SJCRH30 (cell line): ENCODE measurements at places on chromosomes 6 and 20. TPM values are rescaled to one million over a fixed set of nuclear protein-coding genes. Genes with fewer than 3 reads are reported as not detected.

DNA sequence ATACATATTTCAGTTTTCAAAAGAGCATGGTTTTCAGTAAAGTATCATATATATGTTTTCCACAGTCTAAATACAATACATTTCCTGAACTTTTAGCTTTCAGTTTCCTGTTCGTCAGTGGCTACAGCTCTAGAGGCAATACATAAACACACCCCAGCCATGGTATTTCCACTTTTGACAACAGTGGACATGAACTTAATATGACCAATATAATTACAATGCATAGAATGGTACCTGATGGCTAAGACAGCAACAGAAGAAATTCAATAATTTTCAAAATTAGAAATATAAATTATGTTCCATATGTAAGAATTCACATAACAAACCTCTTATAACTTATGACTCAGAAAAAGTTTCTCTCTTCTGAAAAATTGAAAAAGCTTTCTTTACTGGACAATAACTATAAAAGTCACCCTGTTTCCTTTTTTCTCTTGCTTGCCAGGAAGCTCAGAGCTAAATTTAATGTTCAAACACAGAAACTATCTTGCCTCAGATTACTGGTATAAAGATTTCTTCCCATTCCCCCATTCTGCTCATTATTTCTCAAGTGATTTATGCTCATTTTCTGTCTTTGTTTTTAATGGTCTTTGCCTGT lies 19.2 kb downstream of the FKBP5 start:
- H3K4me1 ChIP-seq, result no peaks in the 10 kb centered on the region
- H3K27me3 ChIP-seq, result no peaks in the 10 kb centered on the region
- H3K36me3 ChIP-seq, result no peaks in the 10 kb centered on the region

DNA sequence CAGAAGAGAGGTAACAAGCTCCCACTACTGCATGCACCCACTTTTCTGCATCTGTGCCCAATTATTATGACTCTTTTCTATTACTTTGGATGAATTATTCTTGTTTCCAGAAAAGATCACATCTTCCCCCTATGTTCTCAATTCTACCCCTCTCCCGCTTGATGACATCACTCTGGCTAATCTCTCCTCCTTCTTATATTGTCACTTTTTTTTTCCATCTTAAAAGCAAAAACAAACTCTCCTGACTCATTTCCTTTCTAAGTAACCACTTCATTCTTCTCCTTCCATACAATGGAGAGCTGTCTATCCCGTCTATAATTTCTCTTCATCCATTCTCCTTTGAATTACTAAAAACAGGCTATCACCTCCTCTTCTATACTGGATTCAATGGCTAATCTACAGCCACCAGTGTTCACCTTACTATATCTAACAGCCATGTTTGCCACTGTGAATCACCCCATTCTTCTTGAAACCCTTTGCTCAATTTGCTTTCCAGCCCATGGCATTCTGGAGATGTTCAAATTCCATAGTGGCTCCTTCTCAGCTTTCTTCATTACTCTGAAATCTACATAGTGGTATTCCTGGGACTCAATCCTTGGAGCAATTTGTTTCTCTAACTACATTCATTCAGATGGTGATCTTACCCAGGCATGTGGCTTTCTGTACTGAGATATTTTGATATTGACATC lies 378.4 kb downstream of the ARHGAP18 start:
- no peak for DNase-seq
- H3K27me3 ChIP-seq, result no peaks in the 10 kb centered on the region
- H3K27ac ChIP-seq, result no peak overlapping the region
- H3K4me1 ChIP-seq, result no peaks in the 10 kb centered on the region

GRCh38 chr6:71460933-71461332 lies 172.3 kb downstream of the OGFRL1 start:
- peaks cover 25% of the 10 kb centered on the region for H3K4me1 ChIP-seq
- H3K36me3 ChIP-seq, result no peaks in the 10 kb centered on the region
- no peak overlapping the region for H3K4me3 ChIP-seq
- H3K27ac ChIP-seq, result no peak overlapping the region
- no peak for DNase-seq

GRCh38 chr20:18133962-18134361 lies 3.7 kb upstream of the KAT14 start:
- peaks cover 2% of the 10 kb centered on the region; the same call in 1 of the 2 replicates for H3K4me1 ChIP-seq
- H3K27me3 ChIP-seq, result no peaks in the 10 kb centered on the region
- no peak overlapping the region for H3K4me3 ChIP-seq
- no peaks in the 10 kb centered on the region for H3K36me3 ChIP-seq
- no peak overlapping the region for H3K27ac ChIP-seq

ABHD16B gene
- not detected in 2 replicates for total RNA-seq

THEMIS gene
- 0.02 TPM in 1 of 2 replicates, not detected in the other for total RNA-seq

RNF39 gene
- total RNA-seq, result not detected in 2 replicates

OR2J3 gene
- total RNA-seq, result not detected in 2 replicates
